ENCODE measurements at places on chromosomes 16 and 17.

- peak; percentile 35 for DNase-seq
Observed at GRCh38 chr16:12061336-12062055, 85.0 kb downstream of the SNX29 start.

GRCh38 chr17:38685491-38685890 lies 10.7 kb upstream of the EPOP start:
- no peak for DNase-seq

- no peak for DNase-seq
Observed at GRCh38 chr16:3578121-3578520, 918 bp upstream of the NLRC3 start.

GRCh38 chr16:85686912-85687591 lies 1.7 kb downstream of the GINS2 start:
- DNase-seq = no peak

DNA sequence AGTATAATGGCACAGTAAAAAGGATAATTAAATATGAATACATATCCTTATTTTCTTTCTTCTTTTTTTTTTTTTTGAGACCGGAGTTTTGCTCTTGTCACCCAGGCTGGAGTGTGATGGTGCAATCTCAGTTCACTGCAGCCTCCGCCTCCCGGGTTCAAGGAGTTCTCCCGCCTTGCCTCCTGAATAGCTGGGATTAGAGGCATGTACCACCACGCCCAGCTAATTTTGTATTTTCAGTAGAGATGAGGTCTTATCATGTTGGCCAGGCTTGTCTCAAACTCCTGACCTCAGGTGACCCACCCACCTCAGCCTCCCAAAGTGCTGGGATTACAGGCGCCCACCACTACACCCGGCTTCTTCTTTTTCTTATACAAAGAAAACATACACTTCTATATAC lies 12.0 kb downstream of the GABARAPL2 start:
- DNase-seq = no peak

DNA sequence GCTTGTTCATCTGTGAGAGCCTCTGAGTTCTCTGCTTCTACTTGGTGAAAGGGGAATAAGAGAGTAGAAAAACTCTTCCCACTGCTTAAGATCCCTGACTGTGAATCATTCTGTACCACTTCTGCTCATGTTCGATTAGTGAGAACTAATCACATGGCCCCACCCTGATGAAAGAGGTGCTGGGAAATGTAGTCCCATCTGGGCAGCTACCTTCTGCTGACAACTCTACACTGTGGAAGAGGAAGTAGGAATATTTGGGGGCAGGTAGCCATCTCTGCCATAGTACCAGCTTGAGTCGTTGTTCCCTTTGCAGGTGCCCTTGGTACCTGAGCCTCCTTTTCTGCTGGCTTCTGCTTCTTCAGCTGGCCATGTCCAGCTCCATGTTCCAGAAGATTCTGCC lies 29.9 kb downstream of the NKD1 start:
- no peak for DNase-seq

DNA sequence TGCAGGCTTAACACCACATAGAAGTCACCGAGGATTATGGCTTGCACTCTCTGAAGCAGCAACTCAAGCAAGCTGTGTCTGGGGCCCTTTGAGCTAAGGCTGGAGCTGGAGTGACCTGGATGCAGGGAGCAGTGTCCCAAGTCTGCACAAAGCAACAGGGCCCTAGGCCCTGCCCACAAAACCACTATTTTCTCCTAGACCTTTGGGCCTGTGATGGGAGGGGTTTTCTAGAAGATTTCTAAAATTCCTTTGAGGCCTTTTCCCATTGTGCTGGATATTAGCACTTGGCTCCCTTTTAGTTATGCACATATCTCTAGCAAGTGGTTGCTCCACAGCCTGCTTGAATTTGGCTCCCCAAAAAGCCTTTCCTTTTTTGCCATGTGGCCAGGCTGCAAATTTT lies 44.5 kb downstream of the KCNJ16 start:
- no peak for DNase-seq

DNA sequence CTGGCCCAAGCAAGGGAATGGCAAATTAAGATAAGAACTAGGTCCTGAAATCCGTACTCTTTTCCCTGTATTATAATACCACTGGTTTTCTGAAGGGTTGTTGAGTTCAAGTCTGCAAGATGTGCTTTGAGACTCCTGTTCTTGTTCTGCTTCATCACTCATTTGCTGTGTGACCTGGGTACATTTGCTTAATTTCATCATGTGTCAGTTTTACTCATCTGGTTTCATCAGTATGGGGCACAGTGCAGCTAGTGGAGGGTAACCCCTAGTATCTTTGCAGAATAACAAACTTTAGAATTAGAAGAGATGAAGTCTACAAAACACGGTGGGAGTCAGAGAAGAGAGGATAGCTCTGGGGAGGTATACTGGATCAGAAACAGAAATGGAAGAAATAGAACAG lies 21.9 kb upstream of the EFCAB13 start:
- no peak for DNase-seq

Measured in ureter (tissue), 1 donor.